ENCODE measurements at places on chromosomes 4 and X.

GRCh38 chrX:119222932-119223331 lies 13.2 kb upstream of the PGRMC1 start:
- DNase-seq, result no peak

GRCh38 chr4:76630741-76631140 lies 195.7 kb downstream of the SHROOM3 start:
- no peak for DNase-seq

DNA sequence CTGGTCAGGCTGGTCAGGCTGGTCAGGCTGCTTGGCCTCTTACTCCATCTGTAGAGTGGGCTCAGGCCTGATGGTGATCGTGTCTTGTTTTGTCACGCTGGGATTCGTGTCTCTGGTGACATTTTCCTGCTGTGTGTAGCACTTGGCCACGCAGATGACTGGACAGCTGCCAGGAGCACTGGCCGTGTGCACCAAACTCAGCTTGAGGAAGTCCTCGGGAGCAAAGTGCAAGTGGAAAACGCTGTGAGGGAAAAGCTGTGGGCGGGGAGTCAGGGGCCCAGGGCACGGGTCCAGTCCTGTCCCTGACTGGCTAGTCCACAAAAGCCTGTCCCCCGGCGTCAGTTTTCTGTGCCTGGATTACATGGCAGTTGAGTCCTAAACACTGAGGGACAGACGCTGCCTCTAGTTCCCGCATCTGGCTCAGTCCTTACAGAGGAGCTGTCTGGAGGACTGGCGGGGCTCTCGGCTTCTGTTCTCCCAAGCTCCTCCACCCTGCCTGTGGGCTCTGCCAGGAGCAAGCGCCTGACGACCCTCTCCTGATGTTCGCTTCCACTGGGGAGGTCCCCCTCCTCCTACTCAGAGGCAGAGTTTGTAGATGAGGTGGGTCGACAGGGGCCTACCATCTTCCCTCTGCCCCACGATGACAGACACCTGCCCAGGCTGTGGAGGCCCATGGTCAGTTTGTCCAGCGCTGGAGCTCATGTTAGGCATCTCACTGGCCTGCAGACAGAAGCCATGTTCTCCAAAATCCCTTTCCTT lies 35.9 kb upstream of the GRPEL1 start:
- DNase-seq, result peak; percentile 34

GRCh38 chrX:130896802-130897501 lies 6.1 kb downstream of the ENOX2 start:
- DNase-seq, result no peak

DNA sequence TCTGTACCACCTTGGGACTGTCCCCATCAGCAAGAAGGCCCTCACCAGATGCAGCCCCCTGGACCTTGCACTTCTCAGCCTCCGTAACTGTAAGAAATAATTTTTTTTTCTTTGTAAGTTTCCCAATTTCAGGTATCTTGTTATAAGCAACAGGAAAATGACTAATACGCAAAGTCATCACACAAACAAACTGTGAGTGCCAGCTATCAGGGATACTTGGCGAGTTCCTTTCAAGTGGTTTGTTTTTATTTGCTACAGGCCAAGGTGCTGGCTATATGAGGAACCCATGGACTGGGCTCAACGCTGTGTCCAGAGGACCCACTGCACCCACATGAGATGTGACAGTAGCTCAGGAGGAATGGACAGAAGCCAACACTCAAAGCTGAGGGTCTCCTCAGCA lies 11.5 kb upstream of the GPM6B start:
- DNase-seq, result no peak

DNA sequence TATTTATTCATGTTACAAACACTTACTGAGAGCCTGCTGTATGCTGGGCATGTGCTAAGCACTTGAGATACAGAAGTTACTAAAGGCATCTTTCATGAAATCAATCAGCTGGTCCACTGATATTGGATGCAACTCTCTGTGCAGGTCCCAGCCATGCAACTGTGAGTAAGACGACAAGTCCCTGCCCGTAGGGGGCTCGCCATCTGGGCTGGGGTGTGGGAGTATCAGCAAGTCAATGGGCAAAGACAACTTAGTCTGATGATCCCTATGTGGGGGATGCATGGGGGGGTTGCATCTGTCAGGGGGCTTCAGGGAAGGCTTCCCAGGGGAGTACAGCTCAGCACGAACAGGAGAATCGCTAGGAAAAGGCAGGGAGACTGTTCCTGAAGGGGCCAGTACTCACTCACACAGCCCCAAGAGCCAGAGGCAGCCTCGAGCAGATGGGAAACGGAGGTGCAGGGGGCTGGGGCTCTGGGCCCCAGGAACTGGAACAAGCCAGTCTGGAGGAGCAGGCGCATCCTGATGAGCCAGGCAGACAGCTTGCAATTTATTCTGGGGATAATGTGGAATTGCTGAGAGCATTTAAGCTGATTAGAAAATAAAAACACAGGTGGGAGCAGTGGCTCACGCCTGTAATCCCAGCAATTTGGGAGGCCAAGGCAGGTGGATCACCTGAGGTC lies 40.2 kb downstream of the CRMP1 start:
- no peak for DNase-seq

GRCh38 chr4:126354784-126355183 lies 1040.0 kb downstream of the FAT4 start:
- no peak for DNase-seq

DNA sequence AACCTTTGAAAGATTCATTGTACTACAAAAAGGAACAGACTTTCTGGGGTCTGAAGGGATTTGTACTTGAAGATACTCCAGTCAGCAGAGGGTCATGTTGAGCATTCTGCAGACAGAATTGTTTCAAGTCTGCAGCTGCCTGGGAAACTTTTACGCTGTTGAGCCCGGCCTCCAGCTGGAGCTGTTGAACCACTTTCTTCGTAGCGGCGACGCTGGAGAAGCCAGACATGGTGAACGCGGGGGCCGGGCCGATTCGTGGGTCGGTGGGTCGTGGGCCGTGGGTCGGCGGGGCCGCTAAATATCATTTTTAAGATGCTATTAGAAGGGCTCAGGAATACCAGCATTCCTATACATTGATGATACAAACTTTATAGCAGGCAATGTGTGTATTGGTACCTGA lies 12.0 kb upstream of the RTL9 start:
- peak; percentile 29 for DNase-seq

All from nephron progenitor cell (in vitro differentiated cells).